ENCODE measurements at places on chromosomes 3 and 15.

- no peak for DNase-seq
Measured at GRCh38 chr15:69342460-69343076, 43.9 kb downstream of the PAQR5 start.

DNA sequence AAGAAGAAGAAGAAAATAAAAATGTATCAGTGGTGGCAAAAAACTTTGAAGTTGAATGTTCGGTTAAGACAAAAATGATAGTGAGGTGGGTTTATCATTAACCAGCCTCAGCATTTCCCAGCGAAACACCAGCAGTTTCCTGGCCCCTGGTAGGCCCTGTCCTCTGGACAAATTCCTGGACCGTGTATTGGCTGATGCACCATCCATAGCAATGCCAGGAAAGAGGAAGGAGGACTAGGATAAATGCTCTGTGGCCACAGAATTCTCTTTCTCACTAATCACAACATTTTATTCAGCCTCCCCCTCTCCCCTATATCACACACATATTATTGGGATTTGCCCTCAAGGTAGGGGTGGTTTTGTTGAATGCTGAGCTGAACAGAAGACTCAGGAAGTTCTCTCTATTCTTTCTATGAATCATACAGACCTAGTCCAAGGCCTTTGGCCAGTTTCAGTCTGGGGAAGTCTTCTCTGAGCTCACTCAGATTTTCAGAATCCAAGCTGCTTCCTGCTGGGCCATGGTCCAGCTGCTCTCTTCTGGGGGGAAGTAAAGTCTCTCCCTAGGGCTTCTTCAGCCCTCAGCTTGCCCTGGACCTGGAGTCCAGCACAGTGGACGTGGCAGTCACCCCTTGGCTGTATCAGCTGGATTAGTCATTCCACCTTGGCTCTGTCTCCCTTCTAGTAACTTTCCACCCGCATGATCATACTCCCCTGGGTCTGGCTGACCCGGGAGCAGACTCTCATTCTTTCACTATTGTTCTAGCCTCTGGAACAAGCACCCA lies 27.6 kb downstream of the SLC28A1 start:
- DNase-seq = no peak

- DNase-seq = peak; percentile 5
Measured at GRCh38 chr15:25693321-25694238, 169.5 kb downstream of the ATP10A start.

- no peak for DNase-seq
Measured at GRCh38 chr15:89991312-89991711, 9.8 kb upstream of the ZNF710 start.

DNA sequence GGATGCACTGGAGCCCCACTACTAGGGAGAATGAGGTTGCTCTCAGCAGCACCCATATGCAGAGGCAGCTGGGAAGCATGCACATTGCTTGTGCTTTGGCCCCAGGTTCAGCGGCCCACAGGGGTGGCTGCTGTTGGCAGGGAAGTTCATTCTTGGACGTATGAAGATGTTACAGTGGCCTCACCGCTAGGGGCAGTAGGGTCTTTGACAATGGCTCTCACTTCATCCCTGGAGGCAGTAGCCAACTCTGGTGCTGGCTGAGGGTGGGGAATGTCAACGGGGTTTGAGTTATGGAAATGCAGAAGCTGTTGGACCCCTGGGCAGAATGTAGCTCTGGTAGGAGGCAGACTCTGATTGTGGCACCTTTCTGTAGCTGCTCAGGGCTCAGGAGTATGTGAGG lies 279.9 kb downstream of the SCAPER start:
- DNase-seq = no peak

- no peak for DNase-seq
Measured at GRCh38 chr3:8596321-8597218, 48.0 kb downstream of the SSUH2 start.

DNA sequence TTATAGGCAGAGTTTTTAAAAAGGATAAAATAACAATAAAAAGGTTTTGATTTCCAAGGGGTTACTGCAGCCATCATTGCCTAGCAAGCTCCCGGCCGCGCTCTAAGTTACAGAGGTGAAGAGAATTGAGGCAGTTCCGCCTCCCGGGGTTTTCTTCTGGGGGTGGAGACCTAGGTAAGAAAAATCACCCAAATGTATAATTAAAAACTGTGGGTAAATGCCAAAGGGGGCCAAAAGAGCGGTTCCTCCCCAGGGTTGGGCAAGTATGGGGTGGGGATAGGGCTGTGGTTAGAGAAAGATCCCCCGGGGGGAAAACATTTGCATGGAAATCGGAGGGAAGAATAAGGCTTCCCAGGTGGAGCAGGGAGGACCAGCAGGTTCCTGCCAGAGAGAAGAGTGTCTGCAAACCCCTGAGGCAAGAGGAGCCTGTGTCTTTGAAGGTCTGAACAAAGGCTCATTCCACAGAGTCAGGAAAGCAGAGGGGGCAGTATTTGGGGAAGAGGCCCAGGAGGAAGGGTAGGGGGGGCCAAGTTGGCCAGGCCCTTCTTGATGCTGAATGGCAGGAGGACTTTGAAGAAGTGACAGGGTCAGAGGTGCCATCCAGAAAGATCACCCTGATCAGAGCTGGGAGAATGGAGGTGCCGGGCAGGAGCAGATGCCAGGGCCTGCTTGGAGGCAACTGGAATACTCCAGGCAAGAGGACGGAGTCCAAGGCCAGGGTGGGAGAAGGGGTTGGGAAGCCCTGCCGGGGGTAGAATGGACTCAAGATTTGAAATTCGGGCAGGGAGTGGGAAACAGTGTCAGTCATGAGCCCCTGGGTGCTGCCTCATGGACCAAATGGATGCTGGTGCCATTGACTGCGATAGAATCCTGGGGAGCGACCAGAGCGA lies 152.9 kb upstream of the RGMA start:
- DNase-seq = no peak

DNA sequence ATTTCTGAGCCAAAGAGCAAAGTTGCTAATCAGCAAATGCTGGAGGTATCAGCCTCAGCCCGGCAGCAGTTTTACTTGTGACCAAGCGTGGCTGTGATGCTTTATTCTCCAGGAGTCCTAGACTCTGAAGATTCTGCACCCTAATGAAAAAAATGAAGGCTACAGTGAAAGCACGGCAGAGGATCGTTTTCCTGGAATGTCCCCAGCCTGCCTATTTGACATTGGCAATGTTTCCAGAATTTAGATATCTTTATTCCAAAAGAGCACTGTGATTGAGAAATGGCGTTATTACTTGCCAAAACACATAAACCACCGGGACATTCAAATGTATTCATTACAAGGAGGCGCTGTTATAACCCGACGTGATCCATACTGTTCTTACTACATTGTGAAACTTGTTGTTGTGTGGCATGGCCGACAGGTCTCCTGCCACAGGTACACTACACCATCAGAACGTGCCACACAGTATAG lies 263.8 kb downstream of the SLCO3A1 start:
- DNase-seq = no peak

GRCh38 chr3:159458010-159458409 lies 530.6 kb upstream of the IL12A start:
- DNase-seq = no peak

GRCh38 chr3:45547764-45548680 lies 46.5 kb upstream of the LIMD1 start:
- no peak for DNase-seq

DNA sequence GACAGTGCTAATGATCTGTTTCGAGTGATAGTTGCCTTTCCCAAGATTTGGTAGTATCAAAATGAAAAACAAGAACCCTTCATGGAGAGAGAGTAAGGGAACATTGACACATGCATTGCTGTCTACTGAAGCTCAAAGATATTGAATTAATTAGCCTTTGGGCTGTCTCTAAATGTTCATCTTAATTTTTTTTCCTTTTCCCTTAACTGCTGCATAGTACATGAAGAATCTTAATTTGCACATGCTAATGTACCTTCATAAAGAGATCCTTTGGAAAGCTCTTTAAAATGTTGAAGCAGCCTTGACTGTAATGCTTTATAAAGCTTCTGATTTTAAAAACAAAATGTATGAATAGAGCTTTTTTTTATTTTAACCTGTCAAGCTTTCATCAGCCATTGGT lies 452.2 kb downstream of the TUSC7 start:
- DNase-seq = no peak

DNA sequence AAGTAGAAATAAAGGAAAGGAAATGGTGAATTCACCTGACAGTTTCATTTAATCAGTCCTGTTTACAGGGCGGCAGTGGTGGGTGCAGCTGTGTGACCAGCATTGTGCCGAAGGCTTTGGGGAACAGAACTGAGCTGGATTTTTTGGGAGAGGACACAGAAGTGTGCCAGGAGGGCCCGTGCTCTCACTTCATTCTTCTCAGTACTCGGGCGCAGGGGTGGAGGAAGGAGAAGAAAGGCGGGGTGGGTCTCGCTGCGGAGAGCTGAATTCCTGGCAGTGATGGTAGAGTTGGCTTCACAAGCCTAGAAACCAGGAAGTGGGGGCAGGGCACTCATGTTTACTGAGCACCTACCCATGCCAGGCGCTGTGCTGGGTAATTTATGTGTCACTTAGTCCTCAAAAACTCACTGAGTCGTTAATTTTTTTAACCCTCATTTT lies 64.6 kb downstream of the CRTC3 start:
- peak; percentile 78 for DNase-seq

GRCh38 chr15:95853350-95853749 lies 477.1 kb upstream of the NR2F2 start:
- DNase-seq = no peak

- DNase-seq = no peak
Measured at GRCh38 chr15:88802991-88803240, 320 bp upstream of the ACAN start.

DNA sequence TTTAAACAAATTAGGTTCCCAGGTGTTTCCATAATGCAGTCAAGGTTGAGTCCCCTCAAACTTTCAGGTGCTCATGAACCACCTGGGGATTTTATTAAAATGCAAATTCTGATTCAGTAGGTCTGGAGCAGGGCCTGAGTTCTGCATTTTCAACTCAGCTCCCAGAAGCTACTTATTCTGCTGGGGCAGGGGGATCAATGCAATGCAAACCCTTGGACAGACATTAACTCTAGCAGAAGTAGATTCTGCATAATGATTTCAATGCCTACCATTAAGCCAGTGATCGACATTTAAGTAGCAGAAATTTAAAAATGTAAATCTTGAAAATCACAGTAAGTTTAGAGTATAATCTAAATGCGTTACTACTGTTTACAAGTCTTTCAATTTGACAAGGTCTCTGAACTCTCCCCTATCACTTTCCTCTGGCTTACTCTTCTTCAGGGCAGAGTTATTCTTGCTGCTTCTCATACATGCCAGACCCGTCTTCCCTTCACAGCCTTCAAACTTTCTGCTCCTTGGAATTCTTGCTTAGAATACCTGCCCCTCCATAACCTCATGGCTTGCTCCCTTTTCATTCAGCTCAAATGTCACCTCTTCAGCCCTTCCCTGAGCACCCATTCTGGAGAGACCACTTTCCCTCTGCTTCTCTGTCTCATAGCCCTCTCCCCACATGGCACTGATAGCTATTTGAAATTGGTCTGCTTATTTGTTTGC lies 19.3 kb upstream of the DPPA4 start:
- DNase-seq = no peak

GRCh38 chr3:141960731-141961130 lies 84.3 kb downstream of the ATP1B3 start:
- no peak for DNase-seq

DNA sequence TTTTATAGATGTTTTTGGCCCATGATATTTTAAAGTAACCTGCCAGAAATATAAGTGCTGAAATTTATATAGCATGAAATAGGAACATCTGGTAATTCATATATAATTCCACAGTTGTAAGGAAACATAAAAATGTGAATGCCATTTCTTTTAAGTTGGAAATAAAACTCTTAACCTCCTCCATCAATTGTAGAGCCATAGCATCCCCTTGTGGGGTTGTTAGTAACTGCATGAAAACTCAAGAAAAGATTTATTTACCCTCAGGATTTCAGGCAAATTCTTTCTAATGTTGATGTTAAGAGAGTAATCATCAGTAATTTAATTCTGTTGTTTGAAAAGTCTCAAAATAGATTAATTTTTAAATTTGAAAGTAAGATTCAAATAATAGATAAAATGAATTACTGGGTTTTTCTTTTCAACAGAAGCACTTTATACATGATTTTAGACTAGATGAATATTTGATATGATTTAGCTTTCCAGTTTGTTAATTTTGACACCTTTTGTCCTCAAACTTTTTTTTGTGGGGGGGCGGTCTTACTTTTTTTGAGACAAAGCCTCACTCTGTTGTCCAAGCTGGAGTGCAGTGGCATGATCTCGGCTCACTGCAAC lies 74.7 kb downstream of the RASA2 start:
- DNase-seq = no peak

DNA sequence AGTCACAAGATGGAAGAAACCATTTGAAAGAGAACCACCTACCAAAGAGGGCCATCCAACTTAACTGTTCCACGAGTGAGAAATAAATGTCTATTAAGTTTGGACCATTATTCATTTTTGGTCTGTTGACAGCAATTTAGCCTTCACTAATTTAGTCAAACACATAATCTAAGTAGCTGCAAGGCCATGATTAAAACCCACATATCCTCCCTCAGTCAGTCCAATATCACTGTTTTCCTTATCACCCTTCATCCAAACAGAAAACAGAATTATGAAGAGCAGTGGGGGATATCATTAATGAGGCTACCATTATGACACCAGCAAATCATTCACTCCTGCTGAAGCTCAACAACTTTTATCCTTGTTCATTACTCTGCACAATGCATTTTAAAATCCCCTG lies 52.0 kb downstream of the PIK3CB start:
- DNase-seq = no peak

GRCh38 chr3:196590279-196590678 lies 21.8 kb downstream of the FBXO45 start:
- no peak for DNase-seq

GRCh38 chr3:14418296-14419250 lies 16.2 kb downstream of the SLC6A6 start:
- no peak for DNase-seq

DNA sequence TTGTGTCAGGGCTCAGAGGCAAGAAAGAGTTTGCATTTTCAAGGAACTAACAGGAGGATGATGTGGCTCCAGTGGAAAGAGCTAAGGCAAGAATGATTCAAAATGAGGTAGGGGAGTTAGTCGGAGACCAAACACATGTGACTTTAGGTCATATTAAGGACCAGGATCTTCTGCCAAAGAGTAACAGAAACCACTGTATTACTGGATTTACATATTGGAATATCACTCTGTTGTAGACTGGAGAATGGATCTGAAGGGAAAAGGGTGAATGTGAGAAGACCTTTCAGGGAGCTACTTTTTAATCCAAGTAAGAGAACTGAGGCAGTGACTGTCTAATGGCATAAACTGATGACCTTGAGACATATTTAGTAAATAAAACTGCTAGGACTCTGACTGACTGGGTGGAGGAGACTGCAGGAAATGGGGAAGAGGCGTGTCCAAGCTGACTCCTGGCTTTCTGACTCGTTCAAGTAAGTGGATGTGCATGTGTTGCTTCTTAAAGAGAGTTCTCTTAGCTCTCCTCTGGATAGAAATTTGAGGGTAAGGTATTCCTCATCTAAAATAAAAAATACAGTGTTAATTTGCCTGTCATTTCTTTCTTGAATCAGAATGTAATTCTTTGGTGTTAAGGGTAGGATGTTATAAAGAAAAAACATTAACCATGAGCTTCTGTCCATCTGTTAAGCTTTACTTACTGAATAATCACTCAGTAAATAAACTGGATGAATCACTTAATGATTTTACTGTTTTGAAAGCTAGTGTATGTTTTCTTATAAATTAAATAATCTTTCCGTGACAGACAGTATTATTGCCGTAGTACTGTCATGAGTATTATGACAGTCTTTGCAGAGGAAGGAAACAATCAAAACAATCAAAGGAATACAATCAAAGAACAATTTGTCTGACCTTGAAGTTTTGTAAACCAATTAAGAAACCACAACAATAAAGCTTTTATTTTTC lies 58.3 kb upstream of the CFAP20DC start:
- no peak for DNase-seq
